ENCODE measurements at places on chromosomes 3 and 15. TPM values are rescaled to one million over a fixed set of nuclear protein-coding genes. Genes with fewer than 3 reads are reported as not detected.
A peak's percentile ranks its signal among the peaks of the same experiment; 100 is the strongest.

DNA sequence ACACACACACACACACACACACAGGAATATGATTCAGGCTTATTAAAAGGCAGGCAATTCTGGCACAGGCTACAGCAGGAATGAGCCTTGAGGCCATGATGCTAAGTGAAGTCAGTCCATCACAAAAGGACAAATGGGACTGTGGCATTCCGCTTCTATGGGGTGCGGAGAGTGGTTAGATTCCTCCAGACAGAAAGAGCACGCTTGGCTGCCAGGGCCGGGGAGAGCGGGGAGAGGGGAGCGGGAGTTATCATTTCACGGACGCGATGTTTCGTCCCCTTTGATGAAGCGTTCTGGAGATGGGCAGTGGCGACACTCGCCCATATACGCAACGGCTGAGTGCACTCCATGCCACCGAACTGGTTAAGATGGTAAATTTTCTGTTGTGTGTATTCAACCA lies 58.5 kb upstream of the FAM174B start:
- no peak overlapping the region for H3K4me3 ChIP-seq
- no peaks in the 10 kb centered on the region for H3K36me3 ChIP-seq
- no peak for DNase-seq
- no peak overlapping the region for H3K27ac ChIP-seq
- H3K4me1 ChIP-seq, result peaks cover 17% of the 10 kb centered on the region
- peaks cover 53% of the 10 kb centered on the region for H3K27me3 ChIP-seq

Gene ZMAT3
- 2.6 TPM for polyA plus RNA-seq

DNA sequence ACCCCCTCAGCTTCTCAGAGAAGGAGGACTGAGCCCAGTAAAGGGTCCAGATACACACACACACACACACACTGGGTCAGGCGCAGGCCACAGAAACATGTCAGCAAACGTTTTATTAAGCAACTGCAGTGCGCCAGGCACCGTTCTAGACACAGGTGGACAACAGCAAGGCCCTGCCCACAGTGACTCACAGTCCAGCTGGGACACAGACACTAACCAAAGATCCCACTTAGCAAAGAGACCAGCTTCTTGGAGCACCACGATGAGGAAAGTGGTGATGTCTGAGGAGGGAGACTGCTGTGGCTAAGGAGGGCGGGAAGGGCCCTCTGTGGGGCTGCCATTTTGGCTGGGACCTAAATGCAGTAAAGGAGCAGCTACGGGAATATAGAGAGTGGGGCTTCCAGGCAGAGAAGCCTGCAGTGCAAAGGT lies 2.8 kb upstream of the VILL start:
- H3K27me3 ChIP-seq, result no peaks in the 10 kb centered on the region
- DNase-seq, result no peak
- H3K36me3 ChIP-seq, result no peaks in the 10 kb centered on the region
- H3K4me3 ChIP-seq, result no peak overlapping the region
- peak overlapping the region; percentile 91 for H3K27ac ChIP-seq

DNA sequence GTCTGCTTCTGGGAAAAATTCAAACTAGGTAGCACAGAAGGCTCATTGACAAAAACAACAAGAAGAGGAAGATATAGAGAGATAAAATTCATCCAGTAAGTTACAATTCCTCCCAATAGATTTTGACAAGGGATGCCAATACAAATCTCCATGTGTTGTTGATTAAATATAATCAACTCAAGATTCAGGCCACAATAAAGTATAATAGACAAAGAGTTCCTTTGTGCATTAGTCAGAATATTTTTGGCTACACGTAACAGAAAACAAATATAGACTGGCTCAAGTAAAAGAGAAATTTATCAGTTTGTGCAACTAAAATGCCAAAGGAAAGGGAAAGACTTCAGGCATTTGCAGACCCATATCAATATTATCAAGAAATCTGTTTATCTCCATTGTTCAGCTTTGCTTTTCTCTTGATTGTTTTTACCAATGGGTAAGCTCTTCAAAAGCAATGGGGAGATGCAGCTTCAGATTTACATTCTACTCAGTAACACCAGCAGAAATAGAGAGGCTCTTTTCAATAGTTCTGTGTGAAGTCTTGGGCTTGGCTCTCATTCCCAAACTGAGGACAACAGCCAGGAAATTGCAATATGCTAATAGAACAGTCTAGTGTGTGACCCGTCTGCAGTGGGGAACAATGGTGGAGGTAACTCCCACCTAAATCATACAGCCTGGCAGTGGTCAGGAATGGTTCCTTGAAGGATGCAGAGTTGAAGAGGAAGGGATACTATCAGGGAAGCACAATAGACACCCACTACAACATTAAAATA lies 77.6 kb upstream of the PROK2 start:
- H3K27me3 ChIP-seq, result 0 out of 2 replicates have a peak, but pooled peaks cover 9% of the 10 kb centered on the region
- no peak overlapping the region for H3K4me3 ChIP-seq
- no peak overlapping the region for H3K27ac ChIP-seq
- no peaks in the 10 kb centered on the region for H3K36me3 ChIP-seq
- no peak for DNase-seq

GRCh38 chr15:50341616-50342136 lies 13.3 kb downstream of the GABPB1 start:
- no peak overlapping the region for H3K4me3 ChIP-seq
- 0 out of 3 replicates have a peak, but pooled peaks cover 4% of the 10 kb centered on the region for H3K36me3 ChIP-seq
- peaks cover 8% of the 10 kb centered on the region for H3K4me1 ChIP-seq
- no peak for DNase-seq
- no peaks in the 10 kb centered on the region for H3K27me3 ChIP-seq
- H3K27ac ChIP-seq, result no peak overlapping the region

GRCh38 chr15:40693904-40694687 lies 878 bp upstream of the RAD51 start:
- peak overlapping the region; percentile 54 for H3K4me3 ChIP-seq
- peak overlapping the region; percentile 90 for H3K27ac ChIP-seq
- DNase-seq, result no peak
- H3K27me3 ChIP-seq, result no peaks in the 10 kb centered on the region

DNA sequence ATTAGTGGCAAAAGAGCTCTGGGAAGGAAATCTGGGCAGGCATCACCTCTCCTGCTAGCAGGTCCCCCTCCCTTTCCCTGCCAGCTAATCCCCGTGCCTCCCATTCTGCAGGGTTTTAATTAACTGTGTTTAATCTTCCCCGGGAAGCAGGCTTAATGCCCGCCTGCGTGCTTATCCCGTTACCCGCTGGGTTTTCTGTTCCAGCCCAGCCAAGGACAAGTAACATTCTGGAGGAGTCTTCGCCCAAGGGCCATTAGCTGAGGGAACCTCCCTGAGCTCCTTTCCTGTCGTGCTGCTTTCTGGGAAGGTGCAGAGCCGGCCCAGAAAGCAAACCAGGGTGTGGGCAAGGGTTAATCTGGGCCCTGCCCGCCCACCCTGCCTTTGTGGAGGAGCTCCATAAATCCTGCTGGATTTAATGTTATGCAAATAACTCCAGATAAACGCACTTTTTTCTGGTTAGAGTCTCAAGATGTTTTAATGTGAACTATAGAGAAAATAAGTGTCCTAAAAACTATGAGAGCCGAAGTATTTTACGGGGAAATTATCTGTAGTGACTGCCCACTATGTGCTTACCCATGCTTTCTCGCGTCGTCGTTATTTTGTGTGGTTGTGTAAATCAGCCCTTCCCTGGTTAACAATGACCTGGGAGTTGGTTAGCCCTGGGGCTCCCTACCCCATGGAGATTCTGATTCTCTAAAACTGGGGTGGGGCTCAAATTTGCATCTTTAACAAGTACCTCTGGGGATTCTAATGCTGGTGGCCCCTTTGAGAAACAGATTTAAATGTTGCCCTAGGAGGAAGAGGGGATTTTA lies 25.9 kb downstream of the TRIM71 start:
- DNase-seq, result no peak
- H3K27ac ChIP-seq, result no peak overlapping the region
- H3K36me3 ChIP-seq, result no peaks in the 10 kb centered on the region

DNA sequence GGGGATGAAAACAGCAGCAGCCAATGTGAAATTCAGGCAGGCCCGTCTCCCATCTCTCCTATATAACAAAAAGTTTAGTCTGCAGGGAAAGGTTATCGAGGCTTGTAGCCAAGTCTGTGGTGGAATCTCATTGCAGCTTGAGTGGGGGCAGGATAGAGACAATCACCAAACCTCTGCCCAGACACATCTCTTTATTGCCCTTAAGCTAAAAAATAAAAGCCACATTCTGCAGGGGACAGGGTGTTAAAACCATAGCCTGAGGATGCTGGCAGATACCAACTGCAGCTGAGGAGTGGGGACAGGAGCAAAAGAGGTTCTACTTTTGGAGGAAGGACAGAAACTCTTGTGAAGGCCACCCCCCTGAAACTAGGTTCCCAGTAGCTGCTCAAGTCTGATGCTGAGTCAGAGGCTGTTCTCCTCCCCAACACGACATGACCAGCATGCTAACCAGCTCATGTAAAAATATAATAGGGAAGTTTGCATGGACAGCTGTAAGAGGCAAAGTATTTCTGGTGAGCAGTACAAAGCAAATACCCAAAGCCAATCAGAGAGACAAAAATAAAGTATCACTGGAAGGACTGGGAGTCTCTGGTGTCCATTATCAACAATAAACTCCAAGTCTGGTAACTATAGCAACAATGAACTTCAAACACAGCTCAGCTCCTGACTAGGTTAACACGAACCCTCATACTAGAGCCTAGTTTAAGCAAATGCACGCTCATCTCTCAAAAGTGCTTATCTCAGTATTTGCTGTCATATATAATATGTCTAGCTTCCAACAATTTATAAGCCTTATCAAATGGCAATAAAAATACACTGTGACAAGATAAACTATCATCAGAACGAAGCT lies 362.2 kb upstream of the SLCO3A1 start:
- DNase-seq, result no peak
- no peaks in the 10 kb centered on the region for H3K36me3 ChIP-seq
- H3K4me3 ChIP-seq, result no peak overlapping the region
- no peak overlapping the region for H3K27ac ChIP-seq

DNA sequence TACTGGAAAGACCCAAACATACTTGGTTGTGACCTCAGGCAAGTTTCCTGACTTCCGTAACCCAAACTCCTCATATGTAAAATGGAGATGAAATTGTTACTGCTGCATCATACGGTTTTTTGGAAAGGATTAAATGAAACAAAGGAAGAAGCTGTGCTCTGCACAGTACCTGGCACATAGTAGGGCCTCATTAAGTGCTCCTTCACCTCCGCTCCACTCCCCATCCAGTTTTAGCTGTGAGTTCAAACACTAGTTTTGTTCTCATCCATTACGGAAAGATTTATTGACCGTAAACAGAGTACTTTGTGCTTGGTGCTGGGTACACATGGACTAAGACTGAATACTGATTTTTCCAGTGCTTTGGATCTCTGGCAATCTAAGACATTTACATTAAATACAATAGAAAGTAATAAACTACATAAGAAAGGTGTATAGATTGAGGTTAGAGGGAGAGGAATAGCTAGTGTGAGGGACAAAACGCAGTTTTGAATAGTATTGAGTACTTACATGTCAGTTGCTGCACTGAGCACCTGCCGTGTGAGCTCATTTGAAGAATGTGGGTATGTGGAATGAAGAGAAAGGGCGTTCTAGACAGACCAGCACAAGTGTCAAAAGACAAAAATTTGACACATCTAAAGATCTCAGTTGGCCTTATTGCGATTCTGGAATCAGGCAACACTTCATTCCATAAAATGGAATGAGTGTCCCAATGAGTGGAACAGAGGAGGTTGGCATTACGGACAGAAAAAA lies 594 bp upstream of the ICE2 start:
- H3K27me3 ChIP-seq, result no peaks in the 10 kb centered on the region
- peaks cover 24% of the 10 kb centered on the region for H3K36me3 ChIP-seq
- peak; percentile 14 for DNase-seq
- H3K27ac ChIP-seq, result peak overlapping the region; percentile 95
- H3K4me3 ChIP-seq, result peak overlapping the region; percentile 80

Gene SLC22A13
- polyA plus RNA-seq, result 0.09 TPM

Gene LRRC49
- not detected for polyA plus RNA-seq

- H3K27ac ChIP-seq, result no peak overlapping the region
- H3K27me3 ChIP-seq, result no peaks in the 10 kb centered on the region
- H3K36me3 ChIP-seq, result no peaks in the 10 kb centered on the region
- DNase-seq, result no peak
Observed at GRCh38 chr3:14329842-14330241, 72.6 kb upstream of the SLC6A6 start.

DNA sequence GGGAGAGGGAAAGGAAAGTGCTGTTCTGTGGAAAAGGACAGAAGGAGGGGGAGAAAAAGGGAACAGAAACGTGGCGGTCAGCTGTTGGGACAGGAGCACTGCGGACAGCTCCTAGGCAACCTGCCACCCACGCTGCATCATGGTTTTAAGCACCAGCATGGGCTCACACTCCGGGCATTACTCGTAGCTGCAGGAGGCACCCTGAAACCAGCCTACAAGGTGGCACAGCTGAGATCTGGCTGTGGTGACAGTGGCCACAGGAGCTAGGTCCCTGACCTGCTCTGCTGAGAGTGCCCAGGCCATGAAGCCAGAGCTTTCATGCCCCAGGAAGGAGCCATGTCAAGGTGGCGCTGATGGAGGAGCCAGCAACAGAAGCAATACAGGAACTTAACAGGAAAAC lies 161.4 kb upstream of the ST8SIA2 start:
- H3K27ac ChIP-seq, result no peak overlapping the region
- no peaks in the 10 kb centered on the region for H3K27me3 ChIP-seq
- no peak for DNase-seq
- no peaks in the 10 kb centered on the region for H3K4me1 ChIP-seq
- H3K36me3 ChIP-seq, result no peaks in the 10 kb centered on the region

Gene CCR3
- polyA plus RNA-seq, result not detected

GRCh38 chr3:47912006-47912504 lies 104.2 kb downstream of the MAP4 start:
- DNase-seq, result no peak
- H3K4me1 ChIP-seq, result peaks cover 6% of the 10 kb centered on the region
- no peak overlapping the region for H3K27ac ChIP-seq
- no peak overlapping the region for H3K4me3 ChIP-seq

DNA sequence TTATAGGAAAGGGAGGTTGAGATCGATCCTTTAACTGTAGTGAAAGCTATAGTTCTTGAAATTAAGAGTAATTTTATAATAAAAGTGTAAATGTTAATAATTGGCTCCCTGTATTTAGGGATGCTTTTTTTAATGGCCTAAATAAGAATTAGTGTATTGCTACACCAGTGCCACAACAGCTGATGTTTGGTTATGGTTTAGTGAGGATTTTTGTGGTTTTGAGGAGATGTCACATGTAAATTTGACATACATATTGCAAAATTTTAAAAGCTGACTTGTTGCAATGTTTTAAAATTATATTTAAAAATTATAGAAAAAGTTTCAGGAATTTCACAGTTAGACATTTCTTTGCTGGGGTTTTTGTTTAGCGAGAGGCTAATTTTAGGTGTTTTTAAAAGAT lies 3.9 kb downstream of the TSC22D2 start:
- peak overlapping the region; percentile 31 for H3K27ac ChIP-seq
- H3K27me3 ChIP-seq, result no peaks in the 10 kb centered on the region
- peaks cover 56% of the 10 kb centered on the region for H3K36me3 ChIP-seq

Gene GUCA1C
- not detected for polyA plus RNA-seq

All from K562 (cell line).